ENCODE measurements at places on chromosomes 5 and 9. TPM values are rescaled to one million over a fixed set of nuclear protein-coding genes. Genes with fewer than 3 reads are reported as not detected.

The MAP1B gene
- total RNA-seq: 601 TPM

The GDA gene
- not detected for total RNA-seq

The CCDC192 gene
- total RNA-seq: 0.94 TPM

The SLC35D2 gene
- 39.3 TPM for total RNA-seq

The CDHR2 gene
- 0.15 TPM for total RNA-seq

The PRUNE2 gene
- 805 TPM for total RNA-seq
